ENCODE measurements at places on chromosomes 3 and 15.

DNA sequence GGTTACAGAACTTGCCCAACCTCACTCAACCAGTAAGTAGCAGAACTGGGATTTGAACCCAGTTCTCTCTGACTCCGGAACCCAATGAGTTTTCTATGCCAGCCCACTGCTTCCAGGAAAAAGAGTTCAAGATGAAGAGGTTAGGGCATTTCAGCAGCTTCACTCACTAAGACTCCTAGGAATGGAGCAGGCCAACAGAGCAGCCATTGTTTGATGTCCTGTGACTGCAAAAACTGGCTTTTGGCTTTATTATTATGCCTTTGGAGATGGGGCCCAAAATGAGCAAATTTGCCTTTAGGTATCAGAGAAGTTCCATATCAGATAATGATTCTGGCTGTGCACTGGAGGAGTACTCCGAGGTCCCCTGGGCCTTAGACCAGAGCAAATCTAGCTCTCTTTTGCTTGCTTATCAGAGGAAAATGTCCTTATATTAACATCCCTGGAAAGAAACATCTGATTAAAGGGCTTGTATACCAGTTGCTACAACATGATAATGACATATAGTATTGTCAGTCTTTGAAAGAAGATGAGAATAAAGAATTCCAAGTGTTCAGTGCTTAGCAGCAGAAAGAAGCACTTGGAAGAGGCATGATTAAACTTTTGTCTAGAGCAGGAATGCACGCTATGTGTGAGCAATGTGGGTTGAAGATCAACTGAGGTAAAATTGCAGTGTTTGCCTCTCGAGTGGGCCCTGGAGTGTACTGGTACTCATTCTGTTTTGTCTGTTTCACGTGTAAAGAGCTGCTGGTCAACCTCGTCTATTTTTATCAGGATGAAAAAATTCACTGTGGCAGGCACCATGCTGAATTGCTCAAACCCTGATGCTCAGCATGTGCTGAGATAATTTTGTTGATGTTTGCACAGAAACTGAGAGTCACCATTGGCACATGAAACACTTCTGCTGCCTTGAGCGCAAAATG is 21.8 kb upstream of the KLHL24 start:
- no peak for DNase-seq

GRCh38 chr3:65408531-65409175 is 630.1 kb downstream of the MAGI1 start:
- DNase-seq = no peak

DNA sequence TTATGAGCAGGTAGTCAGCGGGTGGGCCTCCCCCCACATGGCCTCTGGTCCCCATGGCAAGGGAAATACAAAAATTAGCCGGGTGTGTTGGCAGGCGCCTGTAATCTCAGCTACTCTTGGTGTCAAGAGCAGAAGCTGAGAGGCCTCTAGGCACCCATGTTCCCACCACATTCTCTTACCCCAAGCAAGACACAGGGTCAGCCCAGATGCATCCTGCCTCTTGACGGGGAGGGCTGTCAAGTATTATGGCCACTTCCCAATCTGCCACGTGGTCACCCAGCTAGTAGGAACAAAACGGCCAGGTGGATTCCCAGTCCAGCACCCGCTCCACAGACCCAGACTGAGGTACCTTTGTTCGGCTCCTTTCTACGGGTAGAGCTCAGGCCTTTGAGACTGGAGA is 16.2 kb upstream of the SLC6A6 start:
- DNase-seq = no peak

- DNase-seq = no peak
Measured at GRCh38 chr3:177646749-177647148, 449.5 kb upstream of the TBL1XR1 start.

- DNase-seq = no peak
Measured at GRCh38 chr15:26453914-26454313, 319.0 kb downstream of the GABRB3 start.
